Activated T-helper 1 cell treated with anti-CD3 and anti-CD28 coated beads, Interleukin-12 subunit alpha, Interleukin-12 subunit beta, Interleukin-2, Interleukin-4 antibody, amounts not matched to agents 30 ng/mL and 10 ng/mL and 1 ng/mL, durations not matched to agents 14 hours and 24 hours and 36 hours (primary cell): ENCODE measurements at places on chromosomes 7 and 10. TPM values are rescaled to one million over a fixed set of nuclear protein-coding genes. Genes with fewer than 3 reads are reported as not detected.
A peak's percentile ranks its signal among the peaks of the same experiment; 100 is the strongest.

GRCh38 chr7:37578350-37578749 is 105.2 kb upstream of the GPR141 start:
- no peak for DNase-seq

- no peak for DNase-seq
These were observed 5.4 kb downstream of the ZC3HAV1 start for GRCh38 chr7:139104091-139104450.

- no peak for DNase-seq
These were observed at the start of gene NKX1-2 for GRCh38 chr10:124450012-124450782. Gene NKX1-2, minus strand, starts transcription at chr10:124450035. Its CDS starts 92 bp downstream, at chr10:124449943.

- DNase-seq = no peak
These were observed 727 bp upstream of the PDSS1 start for GRCh38 chr10:26696786-26697162.

GRCh38 chr7:110521357-110521911 is 569.5 kb upstream of the LRRN3 start:
- no peak for DNase-seq

DNA sequence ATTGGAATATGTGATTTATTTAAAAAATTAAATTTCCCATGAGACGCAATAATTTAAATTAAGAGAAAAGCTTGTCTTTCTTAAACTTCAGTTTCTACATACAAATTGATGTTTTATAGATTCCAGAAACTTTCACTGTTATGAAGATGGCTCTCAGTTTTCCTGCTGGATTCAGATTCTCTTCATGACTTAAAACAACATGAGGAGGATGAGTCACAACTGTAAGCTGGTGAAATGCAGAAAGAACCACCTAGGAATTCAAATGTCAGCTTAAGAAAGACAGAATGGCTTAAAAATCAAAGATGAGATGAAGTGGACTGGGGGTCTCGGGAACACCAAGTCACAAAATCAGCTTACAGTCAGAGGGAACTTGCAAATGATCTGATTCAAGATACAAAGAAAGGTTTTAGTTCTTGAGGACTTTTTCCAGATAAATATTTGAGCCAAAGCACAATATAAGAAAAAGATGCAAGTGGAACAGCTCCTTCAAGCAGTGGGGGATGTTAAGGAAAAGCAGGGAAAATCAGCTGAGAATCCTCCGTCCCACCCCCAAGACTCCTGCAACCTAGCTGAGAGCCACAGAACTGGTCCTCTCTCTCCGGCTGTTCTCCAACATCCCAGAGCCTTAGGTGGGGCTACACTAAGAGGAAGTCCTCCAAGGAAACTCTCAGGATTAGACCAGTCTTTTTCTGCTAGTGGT is 279.8 kb downstream of the KCNMA1 start:
- no peak for DNase-seq

DNA sequence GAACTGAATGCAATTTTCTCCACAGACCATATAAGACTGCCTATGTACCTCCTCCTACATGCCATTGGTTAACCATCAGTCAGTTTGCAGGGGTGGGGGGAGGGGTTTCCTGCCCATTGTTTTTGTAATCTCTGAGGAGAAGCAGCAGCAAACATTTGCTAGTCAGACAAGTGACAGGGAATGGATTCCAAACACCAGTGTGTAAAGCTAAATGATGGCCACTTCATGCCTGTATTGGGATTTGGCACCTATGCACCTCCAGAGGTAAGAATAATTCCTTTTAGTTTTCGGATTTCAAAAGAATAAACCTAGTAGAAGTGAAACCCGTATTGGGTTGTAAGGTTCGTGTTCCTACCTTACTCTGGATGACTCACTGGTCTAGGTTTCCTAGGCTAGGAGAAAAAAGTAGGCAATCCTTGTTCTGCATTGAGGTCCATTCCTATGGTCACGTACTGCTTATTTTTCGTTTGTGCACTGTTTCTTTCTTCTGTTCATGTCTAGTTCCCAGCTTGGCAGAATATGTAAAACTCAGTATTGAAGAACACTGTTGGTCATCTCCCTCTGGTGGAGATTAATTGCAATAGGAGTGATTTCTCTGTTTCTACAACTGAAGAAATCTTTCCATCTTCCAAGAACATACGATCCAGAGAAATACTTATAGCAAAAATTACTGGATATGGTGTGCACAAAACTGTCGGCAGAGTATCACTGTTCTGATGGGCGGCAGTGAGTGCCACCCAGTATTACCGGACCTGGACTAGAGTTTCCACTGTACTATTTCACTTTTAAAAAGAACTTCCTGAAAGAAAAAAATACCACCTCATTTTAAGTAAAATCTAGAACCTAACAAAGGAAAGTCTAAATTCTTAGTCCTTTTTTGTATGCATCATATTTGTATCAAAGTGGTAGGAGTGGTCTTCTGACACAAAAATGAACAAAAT is at the start of gene AKR1C3:
AKR1C3 (plus strand) TSS at position 150 of the 941 bp plus-strand sequence; CDS start at position 181, 31 bp downstream.
- DNase-seq = no peak

The FLNC gene
- 0.03 and 0.07 TPM in 2 replicates for total RNA-seq

- DNase-seq = no peak
These were observed 975.2 kb downstream of the SORCS1 start for GRCh38 chr10:106189292-106189691.

DNA sequence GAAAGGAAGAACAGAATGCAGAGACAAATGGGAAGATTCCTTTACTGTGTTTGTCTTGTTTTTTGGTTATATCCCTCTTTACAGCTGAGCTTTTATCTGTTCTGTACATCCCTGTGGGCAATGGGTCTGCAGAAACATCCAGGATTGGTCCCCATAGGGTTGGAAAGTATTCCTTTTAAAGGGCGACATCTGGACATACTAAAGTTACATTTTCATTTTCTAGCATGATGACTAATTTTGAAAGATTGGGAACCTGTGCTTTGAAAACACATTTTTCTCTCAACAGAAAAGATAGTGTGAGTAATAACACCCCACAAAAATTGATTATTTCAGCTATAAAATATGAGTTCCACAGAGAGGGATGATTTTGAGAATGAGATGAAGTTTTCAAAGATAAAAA is 435.8 kb downstream of the GPAM start:
- DNase-seq = no peak

GRCh38 chr10:62450912-62451610 is 76.9 kb downstream of the ZNF365 start:
- no peak for DNase-seq

GRCh38 chr10:116732573-116732972 is 9.8 kb downstream of the HSPA12A start:
- DNase-seq = no peak

DNA sequence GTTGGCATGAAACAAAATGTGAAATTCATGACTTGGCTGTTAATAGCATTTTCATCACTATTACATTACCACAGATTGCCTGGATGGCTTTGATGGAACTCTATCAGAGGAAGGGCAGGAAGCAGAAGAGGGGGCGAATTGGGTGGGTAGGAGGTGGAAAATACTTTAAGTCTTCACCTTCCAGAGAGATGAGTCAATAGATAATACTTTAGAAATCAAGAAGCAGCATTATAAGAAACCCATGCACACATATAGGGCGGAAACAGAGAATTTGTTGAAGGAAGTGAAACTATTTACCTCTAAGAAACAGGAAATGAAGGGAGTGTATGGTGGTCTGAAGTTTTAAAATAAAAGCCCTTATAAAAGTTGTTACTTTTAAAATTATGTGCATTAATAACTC is 152.1 kb upstream of the TARP start:
- no peak for DNase-seq

DNA sequence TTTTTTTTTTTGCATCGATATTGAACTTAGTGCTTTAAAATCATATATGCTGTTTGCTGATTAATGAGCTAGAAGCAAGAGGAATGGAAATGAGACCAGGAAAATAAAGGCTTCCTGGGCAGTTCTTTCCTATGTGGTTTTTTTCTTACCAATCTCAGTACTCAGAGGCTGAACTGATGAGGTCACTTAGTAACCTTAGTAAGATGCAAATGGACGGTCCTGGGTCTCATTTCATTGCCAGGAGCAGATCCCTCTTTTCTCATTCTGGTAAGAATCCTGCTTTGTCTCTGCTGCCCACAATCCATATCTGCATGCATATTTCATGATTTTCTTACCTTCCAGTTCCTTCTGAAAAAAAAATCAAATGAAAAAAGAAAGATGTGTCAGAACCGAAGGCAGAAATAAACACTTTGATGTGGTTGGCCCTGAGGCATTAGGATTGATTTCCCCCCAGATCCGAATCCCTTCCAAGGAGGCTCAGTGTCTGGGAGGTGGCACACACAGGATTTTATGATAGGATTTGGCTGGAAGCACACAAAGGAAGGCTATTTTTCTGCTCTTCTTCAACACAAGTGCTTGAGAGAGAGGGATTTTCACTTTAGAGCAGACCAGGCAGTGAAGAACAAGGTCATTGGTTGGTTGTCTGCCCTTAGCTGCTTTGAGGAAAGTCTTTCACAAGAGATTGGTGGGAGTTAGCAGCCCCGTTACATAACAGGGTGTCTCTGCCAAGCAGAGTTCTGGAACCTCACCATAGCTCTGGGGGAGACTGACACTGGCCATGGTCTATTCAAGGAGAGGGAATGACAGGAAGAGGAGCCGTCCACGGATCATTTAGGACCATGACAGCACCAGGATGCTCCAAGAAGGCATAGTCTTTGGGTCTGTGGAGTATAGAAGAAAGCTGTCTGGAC is 150.0 kb downstream of the CAMK1D start:
- DNase-seq = no peak

DNA sequence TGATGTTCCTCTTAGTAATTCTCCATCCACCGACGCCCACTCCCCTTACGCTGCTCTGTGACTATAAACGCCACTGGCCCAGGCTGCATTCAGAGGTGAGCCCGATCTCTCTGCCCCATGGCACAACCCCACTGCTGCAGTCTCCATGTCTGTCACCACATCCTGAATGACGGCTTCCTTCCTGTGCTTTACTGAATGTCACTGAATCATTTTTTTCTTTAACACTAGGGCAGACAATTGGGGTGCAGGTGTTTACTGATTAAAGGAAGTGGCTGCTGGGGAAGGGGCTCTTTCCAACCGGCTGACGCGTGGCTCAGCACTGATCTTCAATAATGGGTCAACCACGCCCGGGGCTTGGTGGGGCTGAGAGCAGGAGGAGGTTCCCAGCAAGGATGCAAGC is 208.3 kb downstream of the USP6NL start:
- peak; percentile 59 for DNase-seq

DNA sequence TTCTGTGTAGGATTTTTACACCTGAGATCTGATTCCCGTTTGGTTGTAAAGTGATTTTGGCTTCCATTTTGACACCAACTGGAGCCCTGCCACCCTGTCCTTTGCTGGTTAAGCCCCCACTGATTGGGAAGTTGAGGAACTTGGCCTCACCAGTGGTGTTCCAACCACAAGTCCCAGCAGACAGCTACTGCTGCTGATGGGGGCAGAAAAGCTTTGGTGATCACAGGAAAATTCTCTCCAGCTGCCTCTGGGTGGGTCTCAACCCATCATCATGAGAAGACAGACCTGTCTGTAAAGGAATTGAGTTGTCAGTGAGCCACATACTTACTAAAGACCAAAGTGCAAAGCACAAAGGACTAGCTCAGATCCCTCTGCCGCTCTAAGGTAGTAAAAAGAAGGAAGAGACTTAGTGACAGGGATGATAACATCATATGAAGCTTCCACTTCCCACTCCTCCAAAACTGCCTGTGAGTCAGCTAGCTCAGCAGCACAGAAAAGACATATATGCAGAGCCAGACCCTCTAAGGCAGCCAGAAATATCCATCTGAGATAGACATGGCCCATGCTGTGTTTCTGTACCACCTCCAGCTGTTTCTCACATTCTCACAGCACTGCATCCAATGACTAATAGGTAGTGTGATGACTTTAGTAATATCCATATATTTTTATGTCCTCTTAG is 22.4 kb upstream of the LRRC17 start:
- DNase-seq = no peak

DNA sequence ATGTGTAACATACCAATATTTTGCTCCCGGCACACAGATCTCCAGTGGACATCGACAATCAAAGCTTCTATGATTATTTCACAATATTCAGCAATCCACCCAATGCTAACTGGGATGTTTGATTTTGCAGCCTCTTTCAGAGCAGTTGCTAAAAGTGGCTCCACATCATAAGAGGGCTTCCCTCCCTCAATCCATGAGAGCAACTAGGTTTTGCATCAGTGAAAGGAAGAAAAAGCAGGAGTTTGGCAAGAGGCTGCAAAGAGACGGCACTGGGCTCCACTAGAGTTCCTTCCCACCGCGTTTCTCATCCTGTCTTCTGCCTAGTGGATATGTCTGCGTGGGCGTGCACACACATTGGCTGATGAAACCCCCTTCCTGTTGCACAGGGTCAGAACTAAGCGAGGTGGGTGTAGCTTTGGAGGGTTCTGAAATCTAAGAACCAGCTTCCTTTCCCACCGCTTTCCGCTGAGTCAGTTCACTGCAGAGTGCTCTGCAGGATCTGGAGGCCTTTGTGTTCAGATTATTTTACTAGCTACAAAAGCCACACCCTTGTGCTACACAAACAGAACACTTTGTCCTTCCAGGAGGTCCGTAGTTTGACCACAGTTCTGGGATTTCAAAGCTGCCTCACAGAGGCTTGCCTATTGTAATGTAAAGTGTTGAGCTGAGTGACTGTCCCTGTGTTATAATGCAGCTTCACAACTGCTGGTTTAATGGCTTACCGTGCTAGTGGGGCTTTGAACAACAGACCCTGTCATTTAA is 28.1 kb downstream of the ARL4A start:
- DNase-seq = peak; percentile 13

GRCh38 chr10:61304746-61305145 is 148.4 kb downstream of the TMEM26 start:
- no peak for DNase-seq

The CYP2C8 gene
- total RNA-seq = not detected in 2 replicates

DNA sequence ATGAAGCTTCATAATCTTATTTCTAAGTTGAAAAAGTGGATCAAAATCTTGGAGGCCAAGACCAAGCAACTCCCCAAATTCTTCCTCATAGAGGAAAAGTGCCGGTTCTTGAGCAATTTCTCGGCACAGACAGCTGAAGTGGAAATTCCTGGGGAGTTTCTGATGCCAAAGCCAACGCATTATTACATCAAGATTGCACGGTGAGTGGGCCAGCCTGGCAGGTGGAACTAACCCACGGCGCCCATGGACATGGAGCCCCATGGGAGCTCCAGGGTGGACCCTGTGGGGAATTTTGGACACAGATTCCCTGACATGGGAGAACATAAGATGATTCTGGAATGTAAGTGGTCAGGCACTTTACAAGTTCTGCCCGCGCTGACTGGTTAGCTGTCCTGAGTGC is 125.9 kb downstream of the TRRAP start:
- no peak for DNase-seq

DNA sequence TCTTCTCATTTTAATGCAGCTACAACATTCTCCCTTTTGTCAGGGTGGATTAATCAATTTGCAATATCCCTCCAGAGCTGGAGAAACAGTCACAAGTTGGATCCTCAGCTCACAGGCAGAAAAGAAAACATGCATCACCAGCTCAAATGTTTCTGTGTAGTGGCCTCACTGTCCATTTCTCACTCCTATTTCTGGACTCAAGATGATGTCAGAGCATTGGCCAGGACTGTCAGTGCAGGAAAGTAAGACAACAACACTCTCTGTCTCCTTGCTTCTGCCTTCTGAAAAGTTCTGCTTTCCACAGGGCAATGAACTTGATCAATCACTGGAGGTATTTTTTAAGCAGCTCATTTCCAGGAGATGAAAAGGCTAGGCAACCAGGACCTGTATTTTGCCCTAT is 8.2 kb upstream of the SVIL start:
- DNase-seq = no peak

The GLI3 gene
- total RNA-seq = not detected in 2 replicates
